ENCODE measurements at places on chromosomes 7 and 10. TPM values are rescaled to one million over a fixed set of nuclear protein-coding genes. Genes with fewer than 3 reads are reported as not detected.

The ATOH7 gene
- total RNA-seq: not detected

The CHST15 gene
- 18.3 TPM for total RNA-seq

GRCh38 chr7:159237022-159237653, 92.5 kb upstream of the VIPR2 start:
- DNase-seq: no peak

DNA sequence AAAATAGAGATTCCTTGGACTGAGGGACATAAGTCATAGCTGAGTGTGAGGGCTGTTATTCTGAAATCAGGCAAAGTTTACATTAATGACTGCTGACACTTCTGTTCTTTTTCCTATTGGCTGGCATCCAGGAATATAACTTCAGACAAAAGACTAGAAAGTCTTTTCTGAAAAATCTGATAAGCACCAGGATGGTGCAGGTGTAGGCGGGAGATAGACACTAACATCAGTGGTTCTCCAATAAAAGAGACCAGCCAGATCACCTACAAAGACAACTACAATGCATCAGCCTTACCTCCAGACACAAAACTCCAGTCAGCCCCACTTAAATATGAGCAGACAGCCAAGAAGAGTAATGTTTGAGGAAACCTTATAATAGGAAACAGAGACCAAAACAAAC, 168.3 kb upstream of the LRGUK start:
- DNase-seq: no peak

DNA sequence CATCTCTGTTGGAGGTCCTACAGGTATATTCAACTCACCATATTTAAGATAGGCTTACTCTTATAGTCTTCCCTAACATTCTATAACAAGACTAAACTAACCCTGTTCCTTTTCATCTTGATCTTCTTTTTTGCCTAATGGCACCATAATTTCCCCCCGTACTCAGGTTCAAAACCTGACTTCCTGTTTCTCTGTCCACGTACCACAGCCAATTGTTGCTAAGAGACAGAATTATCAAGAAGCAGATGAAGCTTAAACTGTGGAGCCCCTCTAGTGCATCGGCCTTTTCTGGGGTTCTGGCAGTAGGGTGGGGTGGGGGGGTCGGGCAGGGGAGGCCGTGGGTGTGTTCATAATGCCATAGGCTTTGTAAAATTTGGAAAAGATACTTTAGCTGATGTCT, 109.2 kb downstream of the EVX1 start:
- DNase-seq: no peak

All from Calu3 (cell line).